ENCODE measurements at places on chromosomes 1 and 21.

DNA sequence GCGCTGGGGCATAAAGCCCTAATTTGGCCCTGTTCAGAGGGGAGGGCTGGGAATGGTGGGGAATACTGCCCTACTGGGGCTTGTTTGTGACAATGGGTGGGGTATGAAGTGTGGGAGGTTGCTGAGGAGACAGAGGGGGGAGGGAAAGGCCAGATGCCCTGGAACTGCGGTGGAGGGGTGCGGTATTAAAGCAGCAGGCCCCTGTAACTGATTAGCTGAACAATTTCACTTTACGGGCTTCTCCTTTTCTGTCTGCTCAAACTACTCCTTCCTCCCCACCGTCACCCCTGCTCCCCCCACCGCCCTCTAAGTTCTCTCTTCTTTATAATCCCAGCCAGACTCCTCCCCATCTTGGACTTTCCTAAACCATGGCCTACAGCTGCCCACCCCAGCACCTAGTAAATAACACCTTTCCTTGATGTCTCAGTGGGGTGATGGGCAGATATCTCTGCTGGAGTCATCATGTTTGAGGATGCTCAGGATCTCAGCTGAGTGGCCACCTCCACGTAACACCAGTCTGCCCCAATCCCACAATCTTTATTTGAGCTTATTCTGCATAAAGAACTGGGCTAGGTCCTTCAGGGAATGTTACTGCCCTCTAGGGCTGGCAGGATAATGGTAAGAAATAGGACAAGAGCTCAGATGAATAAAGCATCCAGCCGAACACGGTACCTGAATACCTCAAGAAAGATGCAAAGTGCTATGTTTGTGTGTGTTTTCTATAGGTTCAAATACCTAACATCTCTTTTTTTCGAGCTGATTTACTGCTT is 33.5 kb downstream of the XCL1 start:
- DNase-seq: no peak

DNA sequence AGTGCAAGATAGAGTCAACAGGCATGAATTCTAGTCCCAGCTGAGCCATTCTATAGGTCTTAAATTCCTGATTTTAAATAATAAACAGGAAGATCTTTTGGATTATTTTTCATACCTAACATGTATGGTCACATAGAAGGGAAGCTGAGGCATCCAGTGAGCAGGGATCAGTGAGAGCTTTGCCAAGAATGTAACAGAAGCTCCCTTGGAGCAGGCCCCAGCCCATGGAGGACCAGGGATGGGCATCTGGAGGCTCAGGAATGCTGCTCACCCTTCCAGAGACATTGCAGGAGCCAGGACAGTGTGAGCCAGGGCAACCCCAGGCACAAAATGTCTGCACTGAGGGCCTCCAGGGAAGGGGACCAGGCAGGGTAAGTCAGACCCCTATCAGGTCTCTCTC is 54.4 kb upstream of the KCND3 start:
- DNase-seq: no peak

- DNase-seq: no peak
These were observed 42.4 kb downstream of the ZNF697 start for GRCh38 chr1:119605686-119606085.

DNA sequence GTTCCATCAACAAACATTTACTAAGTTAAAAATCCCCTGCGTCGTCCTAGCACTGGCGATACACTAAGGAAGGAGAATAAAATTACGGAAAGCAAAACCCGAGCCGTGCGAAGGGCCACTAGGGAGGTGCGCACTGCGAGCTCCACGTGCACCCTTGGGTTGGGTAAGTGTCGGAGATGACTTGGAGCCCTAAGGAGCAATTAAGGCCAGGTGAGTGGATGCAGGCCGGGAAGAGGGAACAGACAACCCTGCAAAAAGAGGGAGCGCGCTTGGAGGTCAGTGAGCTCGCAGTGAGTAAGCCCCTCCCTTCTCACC is 704 bp downstream of the WDR4 start:
- DNase-seq: no peak
